Glutamatergic neuron (in vitro differentiated cells): ENCODE measurements at places on chromosomes 6 and 20. TPM values are rescaled to one million over a fixed set of nuclear protein-coding genes. Genes with fewer than 3 reads are reported as not detected.

Gene TRERF1
- 12.8 TPM for total RNA-seq

Gene PDE7B
- total RNA-seq = not detected

Gene MED20
- total RNA-seq = 30.9 TPM

Gene FARS2
- 14.2 TPM for total RNA-seq

Gene AGER
- total RNA-seq = 13.2 TPM

Gene BPIFA1
- not detected for total RNA-seq

Gene TTLL9
- 1.5 TPM for total RNA-seq

Gene CST5
- total RNA-seq = not detected

Gene CALHM4
- total RNA-seq = not detected

Gene ID4
- 6.3 TPM for total RNA-seq

Gene TNXB
- total RNA-seq = 6.0 TPM

Gene ZNF311
- total RNA-seq = 5.1 TPM

Gene SLC35F1
- total RNA-seq = 22.4 TPM

Gene REM1
- 2.8 TPM for total RNA-seq

Gene BPIFA2
- total RNA-seq = not detected

Gene COL9A3
- 78.7 TPM for total RNA-seq

Gene HRH3
- total RNA-seq = 13.7 TPM

Gene ID1
- 92.0 TPM for total RNA-seq

Gene DEFB124
- total RNA-seq = not detected

Gene PBOV1
- not detected for total RNA-seq

Gene TP53TG5
- total RNA-seq = not detected

Gene SIRPB1
- not detected for total RNA-seq

Gene BHLHE23
- 23.9 TPM for total RNA-seq

Gene WFDC10A
- total RNA-seq = not detected

Gene ARMH2
- 0.54 TPM for total RNA-seq

Gene C6orf141
- not detected for total RNA-seq

Gene CST1
- total RNA-seq = not detected

Gene CST2
- total RNA-seq = not detected

Gene SLC44A4
- not detected for total RNA-seq

Gene CD83
- 0.34 TPM for total RNA-seq

Gene SLC22A23
- 102 TPM for total RNA-seq

Gene RBM24
- total RNA-seq = 4.9 TPM

Gene CALHM5
- total RNA-seq = 0.10 TPM

Gene AKAP7
- 5.3 TPM for total RNA-seq

Gene PCK1
- total RNA-seq = not detected

Gene RGS17
- total RNA-seq = 11.5 TPM

Gene HLA-F
- 1.9 TPM for total RNA-seq

Gene TRIM15
- total RNA-seq = not detected

Gene GLP1R
- not detected for total RNA-seq
